ENCODE measurements at places on chromosomes 13 and 19.
A peak's percentile ranks its signal among the peaks of the same experiment; 100 is the strongest.

DNA sequence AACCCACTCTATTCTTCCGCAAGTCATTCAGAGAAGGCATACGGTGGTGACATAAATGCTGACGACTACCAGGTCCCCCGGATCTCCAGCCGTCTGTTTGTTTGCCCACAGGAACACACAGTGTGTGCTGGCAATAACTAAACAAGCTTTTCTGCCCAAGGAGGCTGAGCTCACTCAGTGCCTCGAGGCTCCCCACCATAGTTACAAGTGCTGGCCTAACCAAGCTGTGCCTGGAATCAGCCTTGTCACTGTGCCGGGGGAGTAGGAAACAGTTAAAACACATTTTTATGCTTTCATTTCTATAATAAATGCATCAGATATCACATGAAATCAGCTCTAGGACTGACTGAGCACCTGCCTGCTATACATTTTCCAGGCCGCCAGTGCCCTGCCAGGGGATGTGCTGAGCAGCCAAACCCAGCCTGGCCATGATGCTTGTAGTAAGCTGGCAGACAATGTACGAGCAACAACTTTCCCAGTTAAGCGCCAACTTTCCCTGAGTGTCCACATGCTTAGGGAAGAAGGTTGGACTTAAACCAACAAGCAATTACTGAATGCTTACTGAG is 28.1 kb downstream of the BRD4 start:
- peak; percentile 19 for DNase-seq

DNA sequence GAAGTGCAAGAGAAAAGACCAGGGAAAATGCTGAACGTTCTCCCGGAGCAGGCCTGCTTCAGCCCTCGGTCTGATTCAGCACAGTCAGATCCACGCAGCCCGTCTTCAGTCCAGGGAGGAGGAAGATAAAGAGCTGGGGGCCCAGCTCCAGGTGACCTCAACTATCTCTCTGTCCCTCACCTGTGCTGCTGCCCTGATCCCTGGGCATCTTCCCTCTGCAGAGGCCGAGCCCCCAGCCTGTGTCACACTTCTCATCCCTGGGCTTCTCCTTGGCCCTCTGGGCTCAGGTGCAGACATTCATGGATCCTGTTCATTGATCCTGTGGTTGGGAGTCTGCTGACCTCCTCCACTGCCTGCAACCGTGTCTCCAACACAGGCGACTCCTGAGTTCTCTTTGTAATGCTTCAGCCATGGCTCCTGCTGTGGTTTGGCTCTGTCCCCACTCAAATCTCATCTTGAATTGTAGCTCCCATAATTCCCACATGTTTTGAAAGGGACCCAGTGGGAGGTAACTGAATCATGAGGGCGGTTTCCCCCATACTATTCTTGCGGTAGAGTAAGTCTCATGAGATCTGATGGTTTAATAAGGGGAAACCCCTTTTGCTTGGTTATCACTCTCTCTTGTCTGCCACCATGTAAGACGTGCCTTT is 27.9 kb downstream of the COL4A2 start:
- DNase-seq: no peak

GRCh38 chr13:73168953-73169401 is 110.2 kb downstream of the KLF5 start:
- no peak for DNase-seq

- DNase-seq: no peak
Measured at GRCh38 chr13:98175043-98175442, 2.0 kb downstream of the RNF113B start.

- no peak for DNase-seq
Measured at GRCh38 chr19:33394006-33394722, 20.7 kb downstream of the CEBPG start.

DNA sequence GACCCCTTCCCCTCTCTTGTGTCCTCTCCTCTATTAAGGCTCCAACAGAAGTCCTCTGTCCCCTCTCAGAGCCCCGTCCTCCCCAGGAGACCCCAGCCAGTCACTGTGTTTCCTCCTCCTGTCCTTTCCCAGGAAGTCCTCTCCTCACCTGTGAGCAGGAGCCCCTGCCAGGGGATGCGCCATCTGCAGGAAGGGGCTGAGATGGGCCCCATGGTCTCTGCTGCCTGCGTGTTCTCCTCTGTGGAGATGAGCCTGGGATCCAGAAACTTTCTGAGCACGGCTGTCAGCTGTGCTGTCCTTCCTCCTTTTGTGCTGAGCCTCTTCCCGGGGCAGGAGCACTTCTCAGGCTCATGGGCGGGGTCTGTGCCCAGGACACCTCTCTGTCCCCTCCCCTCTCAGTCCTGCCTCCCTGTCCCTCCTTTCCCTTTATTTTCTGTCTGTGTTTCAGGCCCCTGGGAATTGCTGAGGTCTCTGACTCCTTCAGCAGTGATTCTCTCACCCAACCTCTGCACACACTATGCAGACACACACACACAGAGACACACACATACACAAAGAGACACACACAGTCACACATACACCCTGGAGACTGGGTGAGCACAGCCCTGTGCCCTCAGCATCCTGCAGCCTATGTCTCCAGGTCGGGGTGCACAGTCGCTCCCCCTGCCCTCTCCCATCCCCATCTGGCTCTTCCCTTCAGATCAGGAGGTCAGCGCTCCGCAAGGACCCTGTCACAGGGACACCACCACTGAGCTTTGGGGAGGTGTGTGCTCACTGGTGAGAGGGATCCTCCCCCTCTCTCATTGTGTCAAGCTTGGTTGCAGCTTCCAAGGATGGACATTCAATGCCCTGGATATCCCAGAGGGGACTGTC is at the start of gene CEACAM8:
TSS of gene CEACAM8 (minus strand) at position 308 of the 873 bp plus-strand sequence. CDS start at position 212, 96 bp downstream.
- DNase-seq: no peak

DNA sequence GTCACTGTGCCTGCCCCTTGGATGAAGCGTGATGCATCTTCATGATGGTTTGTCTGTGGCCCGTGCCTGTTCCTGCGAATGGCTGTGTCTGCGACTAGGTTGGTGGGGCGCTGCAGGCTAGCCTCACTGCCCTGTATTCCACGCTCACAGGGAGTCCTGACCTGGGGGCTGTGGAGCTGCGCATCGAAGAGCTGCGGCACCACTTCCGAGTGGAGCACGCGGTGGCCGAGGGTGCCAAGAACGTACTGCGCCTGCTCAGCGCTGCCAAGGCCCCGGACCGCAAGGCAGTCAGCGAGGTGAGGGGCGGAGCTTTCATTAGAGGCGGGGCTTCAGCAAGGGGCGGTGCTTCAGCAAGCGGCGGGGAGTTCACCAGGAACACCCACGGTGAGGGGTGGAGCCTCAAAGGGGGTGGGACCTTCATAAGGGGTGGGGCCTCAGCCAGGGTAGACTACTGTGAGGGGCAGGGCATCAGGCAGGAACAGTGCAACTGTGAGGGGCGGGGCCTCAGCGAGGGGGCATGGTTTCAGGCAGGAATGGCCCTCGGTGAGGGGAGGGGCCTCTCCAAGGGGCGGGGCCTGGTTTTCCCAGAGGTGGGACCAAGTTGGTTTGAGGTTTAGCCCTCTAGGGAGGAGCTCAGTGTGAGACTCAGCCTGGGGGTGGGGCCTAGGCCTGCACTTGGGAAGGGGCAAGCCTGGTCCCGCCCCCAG is 17.2 kb downstream of the PKN1 start:
- DNase-seq: peak; percentile 51

DNA sequence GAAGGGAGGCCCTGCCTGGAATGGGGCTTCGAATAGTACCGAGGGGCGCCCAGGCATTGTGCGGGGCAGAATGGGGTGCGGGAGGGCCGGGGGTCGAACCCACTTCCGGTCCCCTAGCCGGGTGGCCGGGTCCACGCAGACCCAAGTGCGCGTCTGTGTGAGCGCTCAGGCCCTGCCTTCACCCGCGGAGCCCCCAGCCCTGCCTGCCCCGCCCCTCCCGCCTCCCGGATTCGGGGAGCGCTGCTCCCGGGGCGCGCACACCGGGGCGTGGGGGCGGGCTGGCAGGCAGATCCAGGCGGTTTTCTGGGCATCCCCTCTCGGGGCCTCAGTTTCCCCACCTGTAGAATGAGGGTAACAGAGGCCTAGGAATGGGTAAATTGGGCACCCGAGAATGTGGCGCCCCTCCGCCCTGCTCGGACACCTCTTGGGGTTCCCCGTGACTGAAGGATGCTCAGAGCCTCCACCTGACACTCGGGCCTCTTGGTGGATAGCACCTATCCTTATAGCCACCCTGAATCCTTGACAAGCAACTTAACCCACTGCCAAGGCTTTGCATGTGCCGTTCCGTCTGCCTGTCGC is 682 bp downstream of the PIK3R2 start:
- DNase-seq: no peak

Data from stimulated activated CD4-positive, alpha-beta T cell treated with anti-CD3 and anti-CD28 coated beads, Interleukin-1b, Interleukin-23, amount 100 ng/mL, for 24 hours (primary cell).